ENCODE measurements at places on chromosomes 7 and 10.

GRCh38 chr7:774161-775109 lies 47.4 kb upstream of the PRKAR1B start:
- peak; percentile 70 for DNase-seq

DNA sequence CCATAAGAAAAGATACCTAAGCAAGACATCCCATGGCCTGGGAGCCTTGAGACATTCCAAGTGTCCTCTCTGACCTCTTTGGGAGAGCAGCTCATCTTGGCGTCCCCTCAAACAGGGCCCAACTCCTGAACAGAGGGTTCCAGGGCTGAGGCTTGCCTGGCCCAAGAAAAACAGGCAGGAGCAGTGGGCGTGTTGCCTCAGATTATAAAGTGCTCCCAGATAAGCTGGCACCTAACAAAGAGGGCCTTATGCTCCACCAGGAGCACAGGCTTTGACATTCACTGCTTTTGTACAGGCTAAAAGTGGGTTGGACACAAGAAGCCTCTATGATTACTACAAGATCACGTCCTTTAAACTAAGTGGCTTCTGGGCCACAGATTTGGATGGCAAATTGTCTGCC lies 193.1 kb downstream of the FGFR2 start:
- DNase-seq = no peak

DNA sequence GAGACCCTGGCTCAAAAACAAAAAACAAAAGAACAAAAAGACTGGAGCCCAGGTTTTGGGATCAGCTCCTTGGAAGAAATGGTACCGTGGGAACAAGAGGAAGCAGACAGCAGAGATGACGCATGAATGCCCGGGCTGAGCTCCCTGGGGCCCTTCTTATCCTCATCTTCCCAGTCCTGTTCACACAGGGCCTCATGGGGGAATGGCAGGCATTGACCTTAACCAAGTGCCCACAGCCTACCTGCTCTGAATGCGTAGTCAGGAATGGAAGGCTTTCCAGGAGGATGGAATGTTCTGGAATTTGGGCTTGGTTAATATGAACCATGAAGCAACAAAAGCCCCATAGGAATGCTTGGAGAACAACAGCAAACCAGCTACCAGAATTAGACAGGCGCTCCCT lies 154.7 kb downstream of the PRPF18 start:
- no peak for DNase-seq

- peak; percentile 27 for DNase-seq
Observed at GRCh38 chr10:124025152-124025551, 68.2 kb downstream of the CHST15 start.

DNA sequence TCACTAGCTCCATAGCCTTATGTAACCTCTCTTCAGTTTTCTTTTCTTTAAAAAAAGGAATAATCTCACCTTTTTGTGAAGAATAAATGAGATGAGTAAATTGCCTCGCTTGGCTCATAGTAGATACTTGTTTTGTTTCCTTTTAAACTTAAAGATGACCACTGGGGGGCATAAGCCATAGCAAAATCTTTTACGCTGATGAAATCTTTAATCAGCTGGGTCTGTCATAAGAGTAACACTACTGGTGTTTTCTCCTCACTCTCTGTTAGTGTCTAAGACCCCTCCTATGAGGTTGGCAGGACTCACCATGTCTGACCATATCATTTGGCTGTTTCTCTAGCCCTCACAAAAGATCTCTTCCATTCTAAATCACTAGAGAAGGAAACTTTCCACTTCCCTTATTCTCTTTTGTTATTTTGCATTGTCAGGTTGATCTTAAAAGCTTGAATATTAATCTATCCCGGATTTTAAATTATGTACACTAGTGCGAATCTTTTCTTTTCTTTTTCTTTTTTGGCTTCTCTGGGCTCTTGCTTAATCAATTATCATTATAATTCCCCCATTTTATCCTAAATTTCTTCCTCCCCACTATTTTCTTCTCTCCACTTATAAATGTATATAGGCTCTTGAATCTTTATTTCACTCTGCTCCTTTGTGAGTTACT lies 12.5 kb downstream of the STAG3 start:
- no peak for DNase-seq

GRCh38 chr10:92121686-92122492 lies 169.0 kb downstream of the CPEB3 start:
- no peak for DNase-seq

GRCh38 chr7:80520199-80520598 lies 8.3 kb upstream of the GNAT3 start:
- no peak for DNase-seq

GRCh38 chr10:17981766-17982380 lies 30.2 kb downstream of the SLC39A12 start:
- DNase-seq = no peak

- no peak for DNase-seq
Observed at GRCh38 chr7:111677848-111678247, 115.6 kb upstream of the IMMP2L start.

GRCh38 chr7:96250776-96251361 lies 71.0 kb downstream of the SLC25A13 start:
- DNase-seq = no peak

GRCh38 chr7:98467570-98468312 lies 66.9 kb upstream of the BAIAP2L1 start:
- no peak for DNase-seq

DNA sequence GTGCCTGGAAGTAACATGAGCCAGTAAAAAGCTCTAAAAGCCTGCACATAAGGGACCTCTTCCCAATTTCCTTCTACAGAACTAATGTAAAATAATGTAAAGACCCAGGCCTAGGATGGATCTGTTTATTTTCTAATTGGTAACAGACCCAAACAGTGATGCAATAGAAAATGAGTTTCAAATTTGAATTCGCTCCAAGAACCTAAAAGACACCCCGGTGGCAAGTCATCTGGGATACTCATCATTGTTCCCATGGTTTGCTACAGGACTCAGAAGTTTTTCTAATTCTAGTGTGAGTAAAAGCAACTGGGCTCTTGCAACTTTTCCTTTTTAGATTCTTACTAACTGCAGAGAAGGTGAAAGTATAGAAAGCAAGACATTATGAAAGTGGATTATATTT lies 271.3 kb upstream of the CACNA2D1 start:
- DNase-seq = no peak

GRCh38 chr10:57955076-57955475 lies 312.6 kb downstream of the IPMK start:
- no peak for DNase-seq

- no peak for DNase-seq
Observed at GRCh38 chr10:85826377-85826776, 540.2 kb downstream of the GRID1 start.

DNA sequence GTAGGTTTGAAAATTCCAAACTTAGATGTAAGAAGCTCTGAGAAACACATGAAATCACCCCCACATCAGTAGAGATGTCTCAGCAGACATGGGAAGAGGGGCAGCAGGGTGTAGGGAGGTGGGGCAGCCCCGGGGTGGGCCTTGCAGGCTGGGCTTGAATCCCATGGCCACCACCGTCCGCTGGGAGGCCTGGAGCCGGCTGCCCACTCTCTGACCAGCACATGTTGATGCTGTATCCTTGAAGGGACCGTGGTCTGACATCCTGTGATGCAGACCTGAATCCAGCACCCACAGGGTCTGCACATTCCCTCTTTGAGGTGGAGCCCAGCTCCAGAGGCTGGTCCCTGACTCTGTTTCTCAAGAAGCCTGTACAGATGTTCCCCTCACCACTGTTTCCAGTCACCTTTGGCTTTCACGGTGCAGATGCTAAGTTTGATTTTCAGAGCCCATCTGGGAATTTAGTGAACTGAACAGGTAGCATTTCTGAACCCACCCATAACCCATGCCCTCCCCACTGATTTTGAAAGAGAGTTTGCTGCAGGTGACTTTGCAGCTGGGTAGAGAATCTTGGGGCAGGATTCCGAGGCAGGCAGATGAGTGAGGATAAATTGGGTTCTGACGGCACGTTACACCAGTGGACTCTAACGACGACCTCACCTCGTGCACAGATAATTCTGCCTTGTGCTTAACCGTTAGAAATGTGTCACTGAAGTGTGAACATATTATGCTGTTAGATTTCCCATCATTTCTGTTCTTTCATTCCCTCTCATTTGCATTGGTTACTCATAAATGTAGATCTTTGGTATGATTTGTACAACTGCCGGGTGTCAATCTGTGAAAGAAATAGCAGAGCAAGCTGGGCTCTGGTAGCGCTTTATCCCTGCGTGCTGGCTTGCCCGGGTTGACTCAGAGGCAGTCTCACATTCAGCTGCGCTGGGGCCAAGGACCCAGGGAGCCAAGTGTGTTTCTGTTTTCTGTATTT lies 45.7 kb downstream of the IKZF1 start:
- peak; percentile 81 for DNase-seq

- DNase-seq = no peak
Observed at GRCh38 chr7:36011588-36011965, 141.5 kb upstream of the EEPD1 start.

DNA sequence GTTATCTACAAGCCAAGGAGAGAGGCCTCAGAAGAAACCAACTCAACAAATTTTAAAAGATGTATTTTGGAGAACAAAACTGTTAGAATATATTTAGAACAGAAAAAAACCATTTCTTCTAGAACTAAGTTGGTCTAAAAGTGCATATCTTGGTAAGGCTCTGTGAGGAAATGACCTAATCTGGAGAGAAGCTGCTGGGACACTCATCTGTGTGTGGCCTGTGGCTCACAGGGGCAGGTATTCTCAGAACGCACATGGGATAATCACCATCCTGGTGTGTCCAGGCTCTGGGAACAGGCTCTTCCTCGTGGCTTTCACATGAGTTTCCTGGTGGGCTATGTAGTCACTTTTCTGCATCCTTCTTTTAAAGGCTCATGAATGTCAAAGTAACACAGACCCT lies 38.1 kb upstream of the PRSS1 start:
- no peak for DNase-seq

DNA sequence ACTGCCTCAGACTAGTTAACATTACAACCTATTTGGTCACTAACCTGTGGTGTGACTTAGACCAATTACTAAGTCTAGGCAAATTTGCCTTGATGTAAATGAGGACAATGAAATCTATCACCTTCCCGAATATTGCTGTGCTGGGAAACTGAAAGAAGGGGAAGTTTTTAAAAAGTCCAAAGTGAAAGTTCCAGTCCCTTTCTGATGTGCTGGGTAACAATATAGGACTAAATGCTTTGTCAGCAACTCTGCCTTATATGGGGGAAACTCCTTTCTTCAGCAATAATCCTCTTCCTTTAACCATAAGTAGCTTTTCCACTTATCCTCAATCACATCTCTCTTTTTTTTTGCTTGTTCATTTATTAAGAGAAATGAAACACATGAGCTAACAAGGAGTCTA lies 3.9 kb downstream of the PIK3AP1 start:
- DNase-seq = no peak

DNA sequence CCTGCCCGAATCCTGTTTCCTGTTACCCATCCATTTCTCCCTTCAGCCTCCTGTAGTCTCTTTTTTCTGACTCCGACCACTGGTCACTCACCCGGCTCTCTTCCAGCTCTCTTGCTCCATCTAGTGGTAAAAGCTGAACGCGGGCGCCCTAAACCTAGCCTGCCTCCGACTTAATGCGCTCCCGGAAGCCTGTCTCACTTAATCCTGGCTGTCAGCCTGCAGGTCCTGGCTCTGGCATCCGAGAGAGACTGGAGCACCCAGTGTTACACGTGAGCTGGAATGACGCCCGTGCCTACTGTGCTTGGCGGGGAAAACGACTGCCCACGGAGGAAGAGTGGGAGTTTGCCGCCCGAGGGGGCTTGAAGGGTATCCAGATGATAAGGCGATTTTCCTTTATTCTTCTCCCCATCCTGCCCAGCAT lies 10.3 kb downstream of the SUMF2 start:
- peak; percentile 71 for DNase-seq

DNA sequence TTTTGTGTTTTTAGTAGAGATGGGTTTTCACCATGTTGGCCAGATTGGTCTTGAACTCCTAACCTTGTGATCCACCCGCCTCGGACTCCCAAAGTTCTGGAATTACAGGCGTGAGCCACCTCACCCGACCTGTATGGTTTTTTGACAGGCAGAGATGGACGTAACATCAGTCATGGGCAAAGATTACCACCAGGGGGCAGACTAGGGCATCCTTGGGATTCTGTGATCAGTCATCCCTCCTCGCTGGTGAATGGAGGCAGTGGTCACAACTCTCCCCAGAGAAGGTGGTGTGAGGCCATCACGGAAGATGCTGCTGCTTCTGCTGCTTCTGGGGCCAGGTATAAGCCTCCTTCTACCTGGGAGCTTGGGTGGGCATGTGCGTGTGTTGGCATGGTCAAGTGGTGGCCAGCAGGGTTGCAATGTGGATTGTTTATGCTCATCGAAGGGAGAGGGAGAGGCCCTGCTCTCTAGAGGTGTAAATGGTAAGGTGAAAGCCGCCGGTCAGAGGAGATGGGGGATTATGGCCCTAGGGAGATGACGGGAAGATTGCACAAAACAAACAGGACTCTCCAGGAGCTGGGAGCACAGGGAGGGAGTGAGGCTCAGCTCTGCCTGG lies 122.7 kb upstream of the PRSS1 start:
- DNase-seq = peak; percentile 77

- peak; percentile 76 for DNase-seq
Observed at GRCh38 chr7:55255496-55256445, 109.4 kb upstream of the LANCL2 start.

DNA sequence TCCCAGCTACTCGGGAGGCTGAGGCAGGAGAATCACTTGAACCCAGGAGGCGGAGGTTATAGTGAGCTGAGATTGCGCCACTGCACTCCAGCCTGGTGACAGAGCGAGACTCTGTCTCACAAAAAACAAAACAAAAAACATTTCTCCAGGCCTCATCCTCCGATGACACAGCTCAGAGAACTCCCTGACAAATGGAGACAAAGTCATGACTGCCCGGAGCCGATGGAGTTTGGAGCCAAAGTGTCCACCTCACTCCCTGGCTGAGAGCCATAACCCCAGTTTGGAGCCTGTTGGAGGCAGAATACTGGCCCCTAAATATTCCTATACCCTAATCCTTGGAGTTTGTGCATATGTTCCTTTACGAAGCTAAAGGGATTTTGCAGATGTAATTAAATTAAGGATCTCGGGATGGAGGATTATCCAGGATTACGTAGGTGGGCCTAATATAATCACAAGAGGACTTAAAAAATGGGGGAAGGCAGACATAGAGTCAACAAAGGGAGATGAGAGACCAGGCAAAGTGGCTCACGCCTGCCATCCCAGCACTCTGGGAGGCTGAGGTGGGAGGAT lies 22.7 kb downstream of the SSC4D start:
- no peak for DNase-seq

- no peak for DNase-seq
Observed at GRCh38 chr7:142890874-142891485, 5.4 kb upstream of the TRPV6 start.

DNA sequence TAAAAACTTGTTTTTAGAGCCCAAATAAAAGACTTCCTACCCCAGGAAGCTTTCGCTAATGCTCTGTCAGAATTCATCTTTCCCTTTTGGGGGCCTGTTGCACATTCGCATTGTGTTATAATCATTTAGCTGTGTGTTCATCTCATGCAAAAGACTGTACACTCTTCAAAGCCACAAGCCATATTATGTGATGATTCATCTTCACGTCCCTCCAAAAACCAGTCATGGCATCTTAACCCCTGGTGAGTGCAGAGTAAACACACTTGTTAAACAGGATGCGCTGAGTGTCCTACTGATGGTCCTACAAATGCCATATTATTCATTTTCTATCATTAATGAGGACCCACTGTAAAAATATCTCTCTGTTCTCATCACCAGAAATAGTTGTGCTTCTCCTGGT lies 235.4 kb downstream of the KIAA1217 start:
- DNase-seq = no peak

Measured in activated naive CD4-positive, alpha-beta T cell treated with anti-CD3 and anti-CD28 coated beads, Interleukin-2, amount 10 ng/mL, durations not matched to agents 7 days and 5 days (primary cell).